ENCODE measurements at places on chromosomes 11 and 22. TPM values are rescaled to one million over a fixed set of nuclear protein-coding genes. Genes with fewer than 3 reads are reported as not detected.

DNA sequence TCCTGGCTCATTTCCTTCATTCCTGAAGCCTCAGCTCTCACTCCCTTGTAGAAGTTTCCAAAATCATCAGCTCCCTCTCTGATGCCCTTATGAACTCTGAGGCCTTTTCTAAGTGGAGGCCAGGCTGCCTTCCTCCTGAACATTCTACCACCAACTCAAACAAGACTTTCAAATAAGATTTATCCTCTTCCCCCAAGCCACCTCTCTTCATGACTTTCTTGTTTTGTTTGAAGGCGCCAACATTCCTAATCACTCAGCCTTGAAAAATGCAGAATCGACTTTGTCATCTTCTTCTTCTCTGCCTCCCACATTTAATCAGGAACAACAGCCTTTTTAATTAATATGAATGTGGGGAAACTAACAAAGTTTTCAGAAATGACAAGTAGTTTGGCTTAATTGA lies 927.9 kb downstream of the OPCML start:
- no peak for DNase-seq

DNA sequence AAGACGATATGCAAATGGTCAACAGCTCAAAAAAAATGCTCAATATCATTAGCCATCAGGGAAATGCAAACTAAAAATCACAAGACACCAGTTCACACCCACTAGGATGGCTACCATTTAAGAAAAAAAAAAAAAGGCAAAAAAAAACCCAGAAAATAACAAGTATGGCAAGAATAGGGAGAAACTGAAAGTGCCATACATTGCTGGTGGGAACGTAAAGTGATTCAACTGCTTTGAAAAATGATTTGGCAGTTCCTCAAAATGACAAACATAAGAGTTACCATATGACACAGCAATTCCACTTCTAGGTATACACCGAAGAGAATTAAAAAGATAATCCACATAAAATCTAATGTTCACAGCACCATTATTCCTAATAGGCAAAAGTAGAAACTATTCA lies 47.5 kb downstream of the PICALM start:
- DNase-seq: no peak

DNA sequence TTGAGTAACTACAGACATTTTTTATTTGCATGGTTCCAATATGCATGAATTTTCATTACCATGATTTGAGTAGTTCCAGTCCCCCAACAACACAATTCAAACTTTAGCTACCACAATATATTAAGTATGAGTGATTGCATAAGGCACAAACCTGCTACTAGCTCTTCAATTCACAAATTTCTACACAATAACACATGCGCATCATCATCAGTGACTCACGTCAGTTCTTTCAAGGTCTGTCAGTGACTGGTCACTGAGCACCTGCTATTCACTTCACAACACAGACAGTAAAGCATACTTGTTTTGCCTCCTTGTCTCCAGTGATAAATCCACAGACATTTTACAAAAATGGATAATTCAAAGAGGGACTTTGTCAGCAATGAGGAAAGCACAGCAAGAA lies 435.1 kb upstream of the CCDC90B start:
- no peak for DNase-seq

- no peak for DNase-seq
Observed at GRCh38 chr22:23467721-23468294, 112.3 kb downstream of the IGLL1 start.

DNA sequence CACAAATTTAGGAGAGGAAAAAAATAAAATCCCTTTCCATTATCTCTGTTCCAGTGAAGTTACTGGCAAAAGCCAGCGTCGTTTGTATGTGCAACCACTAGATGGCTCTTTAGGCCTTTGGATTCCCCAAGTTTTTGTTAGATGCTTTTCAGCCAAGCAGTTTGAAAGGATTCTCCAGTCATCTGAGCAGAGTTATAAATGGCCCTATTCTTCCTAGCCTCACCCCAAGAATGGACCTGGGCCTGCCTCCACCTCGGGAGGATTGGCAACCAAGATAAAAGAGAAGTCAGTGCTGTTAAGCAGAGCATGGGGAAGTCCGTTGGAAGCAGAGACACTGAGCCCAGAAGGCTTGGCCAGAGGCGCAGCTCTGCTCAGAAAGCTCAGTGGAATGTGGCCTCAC lies 15.4 kb downstream of the FAM181B start:
- peak; percentile 48 for DNase-seq

GRCh38 chr11:45333001-45333971 lies 47.1 kb upstream of the SYT13 start:
- DNase-seq: peak; percentile 67

DNA sequence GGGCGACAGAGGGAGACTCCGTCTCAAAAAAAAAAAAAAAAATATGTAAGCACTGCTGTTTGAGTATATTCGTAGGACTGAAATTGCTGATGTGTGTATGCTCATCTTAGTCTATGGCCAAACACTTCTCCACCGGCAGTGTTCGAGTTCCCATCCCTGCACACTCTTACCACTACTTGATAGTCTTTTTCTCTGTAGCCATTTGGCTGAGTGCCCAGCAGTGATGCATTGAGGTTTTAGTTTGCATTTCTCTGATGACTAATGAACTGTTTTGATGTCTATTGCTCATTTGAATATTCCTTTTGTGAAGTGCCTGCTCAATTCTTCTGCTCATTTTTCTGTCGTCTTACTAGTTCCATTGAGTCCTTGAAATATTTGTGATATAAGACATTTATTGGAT lies 1.9 kb downstream of the TIRAP start:
- peak; percentile 65 for DNase-seq

JHY gene
- 2.3 TPM for total RNA-seq

LARGE1 gene
- 12.5 TPM for total RNA-seq

Data from body of pancreas (tissue), 4 donors.